ENCODE measurements at places on chromosomes 4 and X.

DNA sequence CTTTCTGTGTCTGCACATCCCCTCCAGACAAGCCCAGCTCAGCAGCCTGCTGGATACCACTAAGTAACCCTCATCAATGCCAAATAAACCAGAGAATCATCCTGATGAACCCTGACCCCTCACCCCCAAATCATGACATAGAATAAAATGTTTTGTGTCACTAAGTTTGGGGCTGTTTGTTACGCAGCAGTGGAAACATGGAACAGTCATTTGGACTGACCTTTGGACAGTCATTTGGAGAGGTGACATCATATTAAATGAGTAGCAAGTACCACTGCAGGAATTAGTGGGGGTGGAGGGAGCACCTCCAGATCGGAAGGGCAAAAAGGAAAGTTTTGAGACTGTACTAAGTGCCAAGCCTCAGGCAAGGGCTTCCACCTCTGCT is 55.6 kb upstream of the MSX1 start:
- DNase-seq: no peak

GRCh38 chrX:2498781-2499302 is 1.9 kb downstream of the DHRSX start:
- DNase-seq: no peak

- DNase-seq: peak; percentile 41
Measured at GRCh38 chrX:40099055-40099958, 1.5 kb upstream of the BCOR start.

DNA sequence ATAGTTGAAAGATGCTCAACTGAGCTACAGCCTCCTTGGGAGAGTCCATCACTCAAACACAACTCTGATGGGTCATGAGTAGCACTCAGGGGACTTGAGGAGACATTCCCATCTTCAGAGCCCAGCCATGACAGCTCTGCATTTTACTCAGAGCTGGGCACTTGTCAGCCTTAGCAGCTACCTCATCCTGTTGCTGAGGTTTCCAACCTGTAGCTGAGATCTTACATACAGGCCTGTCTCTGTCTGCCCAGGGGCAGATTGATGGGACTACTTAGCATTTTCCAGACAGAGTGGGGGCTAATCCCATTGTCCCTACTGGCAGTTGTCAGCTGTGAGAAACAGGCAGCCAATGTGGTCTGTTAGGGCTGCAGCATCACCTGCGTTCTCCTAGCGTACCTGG is 3.5 kb downstream of the FHDC1 start:
- DNase-seq: no peak

- DNase-seq: no peak
Measured at GRCh38 chr4:173328236-173328901, 5.8 kb downstream of the HMGB2 start.

DNA sequence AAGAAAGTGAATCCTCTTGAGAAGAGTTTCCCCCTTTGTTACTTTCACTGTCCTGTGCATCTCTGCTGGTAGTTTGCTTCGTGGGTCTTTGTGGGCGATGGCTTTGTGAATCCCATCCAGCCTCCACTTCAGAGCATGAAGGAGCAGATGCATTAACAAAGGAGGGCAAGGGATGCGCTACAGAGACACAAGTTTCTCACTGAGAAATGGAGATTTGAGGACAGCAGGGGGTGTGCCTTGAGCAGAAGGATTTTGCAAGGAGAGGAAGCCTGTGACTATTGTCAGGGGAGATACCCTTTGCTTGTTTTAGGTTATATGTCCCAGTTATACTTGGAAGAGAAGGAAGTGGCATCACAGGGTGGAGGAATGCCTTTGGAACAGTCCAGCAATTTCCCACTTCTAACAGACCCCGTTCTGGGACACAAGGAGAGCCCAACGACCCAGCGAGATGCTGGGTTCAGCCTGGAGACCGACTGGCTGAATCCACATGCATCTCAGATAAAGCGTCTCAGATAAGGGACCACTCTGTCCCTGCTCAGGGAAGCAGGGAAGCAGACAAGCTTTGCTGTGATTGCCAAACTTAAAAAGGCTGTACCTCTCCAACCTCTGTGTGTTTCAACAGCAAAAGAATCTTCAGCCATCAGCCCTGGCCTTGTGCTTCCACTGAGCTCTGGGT is 314.6 kb upstream of the GATB start:
- no peak for DNase-seq

DNA sequence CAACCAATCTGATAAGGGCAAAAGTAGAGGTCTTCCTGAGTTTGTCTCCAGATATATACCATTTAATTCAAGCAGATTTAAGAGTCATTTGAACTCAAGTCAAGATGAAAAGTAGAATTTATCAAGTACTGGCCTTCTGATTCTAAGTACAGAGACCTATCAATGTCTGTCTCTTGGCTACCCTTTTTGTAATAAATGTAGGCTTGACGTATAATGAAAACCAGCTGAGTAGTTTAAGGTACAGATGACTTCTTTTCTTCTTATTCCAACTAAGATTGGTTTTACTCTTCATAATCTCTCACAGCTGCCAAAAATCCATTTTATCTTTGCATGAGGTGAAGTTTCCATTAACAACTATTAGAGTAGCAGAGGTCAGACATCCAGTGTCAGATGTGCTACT is 867.6 kb downstream of the FAT4 start:
- DNase-seq: no peak

DNA sequence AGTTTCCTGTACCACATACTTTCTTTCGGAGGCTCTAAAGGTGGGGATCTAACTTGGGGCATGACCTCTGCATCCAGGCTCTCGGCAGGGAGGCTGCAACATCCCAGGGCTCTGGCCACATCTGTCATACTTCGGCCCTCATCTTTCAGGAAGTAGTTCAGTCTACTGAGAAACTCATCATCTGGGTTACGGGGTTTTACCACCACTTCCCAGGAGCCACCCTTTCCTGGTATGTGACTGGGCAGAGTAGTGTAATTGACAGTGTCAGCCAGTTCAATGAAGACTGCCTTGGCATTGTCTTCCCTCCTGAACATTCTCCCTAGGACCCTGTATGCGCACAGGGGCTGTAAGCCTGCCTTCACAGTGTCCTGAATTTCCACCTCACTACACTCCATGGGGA is 2.8 kb downstream of the PNMA5 start:
- no peak for DNase-seq

All from HT1080 (cell line).